Peyer's patch (tissue), 4 donors: ENCODE measurements at places on chromosomes 7 and 10.

DNA sequence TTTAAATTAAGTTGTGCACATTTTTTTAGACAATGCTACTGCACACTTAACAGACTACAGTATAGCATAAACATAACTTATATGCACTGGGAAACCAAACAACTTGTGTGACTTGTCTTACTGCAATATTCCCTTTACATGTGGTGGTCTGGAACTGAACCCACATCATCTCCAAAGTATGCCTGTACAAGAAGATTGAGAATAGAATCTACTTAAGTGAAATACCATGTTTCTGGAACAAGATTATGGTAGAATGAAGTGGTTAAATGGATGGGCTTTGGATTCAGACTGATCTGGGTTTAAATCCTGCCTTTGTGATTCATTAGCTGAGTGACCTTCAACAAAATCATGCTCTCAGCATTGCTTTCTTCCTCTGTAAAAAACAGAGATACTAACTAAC is 30.7 kb downstream of the CUL2 start:
- no peak for DNase-seq

GRCh38 chr7:147492606-147493005 is 1098.0 kb upstream of the C7orf33 start:
- DNase-seq, result no peak

DNA sequence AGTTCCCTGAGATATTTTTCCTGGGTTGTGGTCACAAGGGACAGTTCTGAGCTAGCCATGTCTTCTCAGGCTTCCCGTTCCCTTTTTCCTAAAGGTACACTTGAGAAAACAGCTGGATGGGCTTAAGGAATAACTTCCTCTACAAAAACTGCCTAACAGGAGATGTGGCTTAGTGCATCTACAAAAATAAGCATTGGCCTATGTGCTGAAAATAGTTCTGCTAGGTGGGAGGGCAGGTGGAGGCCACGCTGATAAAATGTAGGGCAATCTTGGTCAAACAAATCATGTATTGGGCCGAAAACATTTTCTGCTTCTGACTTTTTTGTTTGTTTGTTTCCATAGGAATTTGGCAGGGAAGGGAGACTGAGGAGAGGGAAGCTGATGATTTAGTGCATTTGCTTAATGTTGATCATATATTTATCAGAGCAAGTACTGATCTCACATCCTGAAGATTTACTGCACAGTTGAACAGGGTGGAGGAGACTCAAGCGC is 409.4 kb upstream of the FZD8 start:
- no peak for DNase-seq

- DNase-seq, result no peak
Measured at GRCh38 chr7:38746438-38746837, 115.3 kb upstream of the AMPH start.

GRCh38 chr7:91846436-91846835 is 34.1 kb downstream of the MTERF1 start:
- no peak for DNase-seq

DNA sequence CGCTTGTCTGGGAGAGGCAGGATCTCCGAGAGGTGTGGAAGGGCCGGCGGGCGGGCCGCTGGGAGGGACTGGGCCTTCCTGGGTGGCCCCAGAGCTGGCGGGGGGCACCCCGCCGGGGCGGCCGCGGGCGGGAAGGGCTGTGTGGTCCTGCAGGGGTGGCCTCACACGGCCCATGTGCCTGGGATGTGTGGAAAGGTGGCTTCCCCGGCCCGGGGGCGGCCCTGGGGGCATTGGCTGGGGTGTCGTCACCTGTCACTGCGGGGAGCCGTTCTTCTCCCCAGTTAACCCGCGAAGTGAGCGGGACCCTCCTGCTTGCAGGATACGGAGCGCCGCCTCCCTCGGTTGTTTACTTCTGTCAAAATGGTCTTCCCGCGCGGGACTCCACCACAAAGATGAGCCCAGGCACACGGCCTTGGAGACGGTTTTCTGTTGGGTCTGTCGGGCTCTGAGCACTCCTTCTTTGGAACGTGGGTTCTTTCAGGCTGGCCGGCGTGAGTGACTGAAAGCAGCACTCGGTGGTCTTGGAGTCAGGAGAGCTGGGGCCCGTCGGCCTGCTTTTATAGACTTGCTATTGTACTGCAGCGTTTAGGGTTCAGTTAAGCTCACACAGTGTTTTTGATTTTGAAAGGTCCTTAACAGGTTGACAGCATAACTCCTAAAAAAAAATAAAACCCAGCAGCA is 700 bp downstream of the SMC3 start:
- DNase-seq, result peak; percentile 58

- no peak for DNase-seq
Measured at GRCh38 chr10:3986493-3987142, 201.6 kb upstream of the KLF6 start.

DNA sequence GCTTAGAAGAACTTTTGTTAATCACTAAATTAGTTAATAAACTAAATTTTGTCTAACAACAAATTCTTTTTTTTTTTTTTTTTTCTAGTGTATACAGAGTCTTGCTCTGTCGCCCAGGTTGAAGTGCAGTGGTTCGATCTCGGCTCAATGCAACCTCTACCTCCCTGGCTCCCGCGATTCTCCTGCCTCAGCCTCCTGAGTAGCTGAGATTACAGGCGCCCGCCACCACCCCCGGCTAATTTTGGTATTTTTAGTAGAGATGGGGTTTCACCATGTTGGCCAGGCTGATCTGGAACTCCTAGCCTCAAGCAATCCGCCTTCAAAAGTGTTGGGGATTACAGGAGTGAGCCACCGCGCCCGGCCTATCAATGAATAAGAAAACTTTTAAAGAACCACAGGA is 1.1 kb upstream of the IQUB start:
- DNase-seq, result no peak

GRCh38 chr7:6284055-6284400 is 11.6 kb upstream of the CYTH3 start:
- DNase-seq, result no peak

GRCh38 chr7:30625283-30625682 is 30.6 kb downstream of the GARS1 start:
- no peak for DNase-seq

DNA sequence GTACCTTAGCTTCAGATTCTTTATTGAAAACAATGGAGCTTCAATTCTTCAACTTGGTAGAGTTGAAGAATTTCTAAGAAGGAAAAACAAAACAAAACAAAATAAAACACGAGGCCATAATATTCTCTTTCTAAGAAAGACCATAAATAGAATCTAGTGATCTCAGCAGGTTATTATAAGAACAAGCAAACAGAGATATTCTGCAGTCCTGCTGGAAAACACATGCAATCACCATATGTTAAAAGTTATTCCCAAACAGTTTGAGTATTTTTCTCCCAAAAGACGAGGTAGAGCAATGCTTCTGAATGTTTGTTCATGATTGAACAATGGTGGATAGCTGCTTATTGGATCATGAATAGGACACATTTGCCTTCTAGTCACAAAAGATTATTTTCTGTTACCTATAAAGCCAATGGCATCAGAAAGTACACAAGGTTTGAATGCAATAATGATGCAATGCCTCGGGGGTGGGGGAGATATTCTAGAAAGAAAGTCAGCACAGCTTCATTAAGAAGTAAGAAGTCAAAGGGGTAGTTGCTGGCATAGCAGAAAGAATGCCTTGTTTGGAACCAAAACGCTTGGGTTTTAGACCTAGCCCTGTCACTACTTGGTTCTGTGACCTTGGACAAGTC is 59.3 kb downstream of the CREB3L2 start:
- no peak for DNase-seq

DNA sequence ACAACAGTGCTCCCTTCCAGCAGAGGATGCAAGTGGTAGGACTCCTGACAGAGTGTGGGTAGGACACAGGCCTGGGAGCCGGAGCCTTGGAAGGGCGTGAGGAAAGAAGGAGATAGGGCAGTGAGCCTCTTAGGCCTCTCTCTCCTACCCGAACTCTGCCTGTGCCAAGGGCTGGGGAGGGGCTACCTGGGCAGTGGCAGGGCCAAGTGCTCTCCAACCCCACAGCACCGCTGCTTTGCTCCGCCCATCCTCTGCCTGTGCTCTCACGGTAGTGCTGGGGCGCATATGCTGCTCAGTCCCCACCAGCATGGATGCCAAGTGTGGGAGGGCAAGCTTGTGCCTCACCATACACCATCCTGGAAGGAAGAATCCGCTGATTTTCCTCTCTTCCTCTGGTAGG is 7.5 kb downstream of the FAM131B start:
- no peak for DNase-seq

GRCh38 chr7:120404042-120404441 is 131.1 kb downstream of the KCND2 start:
- no peak for DNase-seq

GRCh38 chr10:21756707-21757106 is 222.7 kb downstream of the MLLT10 start:
- DNase-seq, result no peak

GRCh38 chr7:79529214-79529880 is 75.9 kb upstream of the MAGI2 start:
- DNase-seq, result no peak

GRCh38 chr7:1466524-1467271 is 7.4 kb upstream of the MICALL2 start:
- peak; percentile 31 for DNase-seq

- DNase-seq, result no peak
Measured at GRCh38 chr10:126177417-126178030, 210.8 kb downstream of the ADAM12 start.

- DNase-seq, result no peak
Measured at GRCh38 chr7:133502972-133503371, 250.1 kb downstream of the EXOC4 start.

- DNase-seq, result no peak
Measured at GRCh38 chr10:75451831-75452230, 20.4 kb downstream of the LRMDA start.
